Tracheal epithelial cell (primary cell): ENCODE measurements at places on chromosomes 11 and 22. TPM values are rescaled to one million over a fixed set of nuclear protein-coding genes. Genes with fewer than 3 reads are reported as not detected.

Gene UBQLNL
- total RNA-seq, result 0.21 TPM in 1 of 2 replicates, not detected in the other

Gene OR8K3
- not detected in 2 replicates for total RNA-seq

Gene MMP12
- total RNA-seq, result not detected in 2 replicates

Gene ENTHD1
- not detected in 2 replicates for total RNA-seq

Gene SPCS2
- 3.4 and 7.2 TPM in 2 replicates for total RNA-seq

Gene ARFGAP2
- 106 and 119 TPM in 2 replicates for total RNA-seq

Gene MIOX
- total RNA-seq, result 0.72 TPM in 1 of 2 replicates, not detected in the other

Gene SPDYC
- total RNA-seq, result not detected in 2 replicates

Gene FAM180B
- not detected in 2 replicates for total RNA-seq

Gene OR51B4
- not detected in 2 replicates for total RNA-seq

Gene APOBEC3B
- total RNA-seq, result 0.72 TPM in 1 of 2 replicates, not detected in the other

Gene SOX10
- not detected in 2 replicates for total RNA-seq

Gene PNPLA5
- total RNA-seq, result not detected in 2 replicates

Gene MAPK8IP2
- total RNA-seq, result 0.43 and 0.48 TPM in 2 replicates

Gene SYT9
- total RNA-seq, result not detected in 2 replicates

Gene MRGPRG
- not detected in 2 replicates for total RNA-seq

Gene RAG2
- total RNA-seq, result not detected in 2 replicates

Gene BBOX1
- 0.64 and 2.7 TPM in 2 replicates for total RNA-seq

Gene MEN1
- 11.6 and 12.8 TPM in 2 replicates for total RNA-seq

Gene ATXN10
- total RNA-seq, result 89.3 and 102 TPM in 2 replicates

Gene C11orf42
- not detected in 2 replicates for total RNA-seq

Gene MIAT
- 0.43 and 0.48 TPM in 2 replicates for total RNA-seq

Gene SYCE3
- total RNA-seq, result not detected in 2 replicates

Gene ABCC8
- total RNA-seq, result not detected in 2 replicates

Gene CST6
- total RNA-seq, result 2.3 and 33.7 TPM in 2 replicates

Gene PRDX5
- 374 and 392 TPM in 2 replicates for total RNA-seq

Gene FOSL1
- 7.0 and 33.3 TPM in 2 replicates for total RNA-seq

Gene TOM1
- 26.4 and 29.6 TPM in 2 replicates for total RNA-seq

Gene MN1
- 2.6 and 2.9 TPM in 2 replicates for total RNA-seq

Gene LRRC55
- not detected in 2 replicates for total RNA-seq

Gene ACRV1
- total RNA-seq, result under 0.01 TPM in 1 of 2 replicates, not detected in the other

Gene OR51I2
- not detected in 2 replicates for total RNA-seq

Gene UBQLN3
- total RNA-seq, result not detected in 2 replicates

Gene BRSK2
- total RNA-seq, result under 0.01 TPM in 1 of 2 replicates, not detected in the other

Gene MS4A1
- total RNA-seq, result not detected in 2 replicates

Gene C22orf15
- not detected in 2 replicates for total RNA-seq

Gene TMA7B
- total RNA-seq, result not detected in 2 replicates

Gene CD3E
- not detected in 2 replicates for total RNA-seq

Gene UBASH3B
- 10.0 and 16.1 TPM in 2 replicates for total RNA-seq

Gene OTOG
- total RNA-seq, result under 0.01 TPM in 1 of 2 replicates, not detected in the other

Gene WT1
- total RNA-seq, result not detected in 2 replicates

Gene TREH
- not detected in 2 replicates for total RNA-seq

Gene KCNJ1
- 0.43 TPM in 1 of 2 replicates, not detected in the other for total RNA-seq

Gene CDC42BPG
- total RNA-seq, result 12.0 and 17.1 TPM in 2 replicates

Gene LINC01488
- not detected in 2 replicates for total RNA-seq

Gene SHANK3
- total RNA-seq, result 1.5 and 2.7 TPM in 2 replicates
